Endothelial cell of umbilical vein (primary cell): ENCODE measurements at places on chromosomes 4 and X. TPM values are rescaled to one million over a fixed set of nuclear protein-coding genes. Genes with fewer than 3 reads are reported as not detected.
A peak's percentile ranks its signal among the peaks of the same experiment; 100 is the strongest.

DNA sequence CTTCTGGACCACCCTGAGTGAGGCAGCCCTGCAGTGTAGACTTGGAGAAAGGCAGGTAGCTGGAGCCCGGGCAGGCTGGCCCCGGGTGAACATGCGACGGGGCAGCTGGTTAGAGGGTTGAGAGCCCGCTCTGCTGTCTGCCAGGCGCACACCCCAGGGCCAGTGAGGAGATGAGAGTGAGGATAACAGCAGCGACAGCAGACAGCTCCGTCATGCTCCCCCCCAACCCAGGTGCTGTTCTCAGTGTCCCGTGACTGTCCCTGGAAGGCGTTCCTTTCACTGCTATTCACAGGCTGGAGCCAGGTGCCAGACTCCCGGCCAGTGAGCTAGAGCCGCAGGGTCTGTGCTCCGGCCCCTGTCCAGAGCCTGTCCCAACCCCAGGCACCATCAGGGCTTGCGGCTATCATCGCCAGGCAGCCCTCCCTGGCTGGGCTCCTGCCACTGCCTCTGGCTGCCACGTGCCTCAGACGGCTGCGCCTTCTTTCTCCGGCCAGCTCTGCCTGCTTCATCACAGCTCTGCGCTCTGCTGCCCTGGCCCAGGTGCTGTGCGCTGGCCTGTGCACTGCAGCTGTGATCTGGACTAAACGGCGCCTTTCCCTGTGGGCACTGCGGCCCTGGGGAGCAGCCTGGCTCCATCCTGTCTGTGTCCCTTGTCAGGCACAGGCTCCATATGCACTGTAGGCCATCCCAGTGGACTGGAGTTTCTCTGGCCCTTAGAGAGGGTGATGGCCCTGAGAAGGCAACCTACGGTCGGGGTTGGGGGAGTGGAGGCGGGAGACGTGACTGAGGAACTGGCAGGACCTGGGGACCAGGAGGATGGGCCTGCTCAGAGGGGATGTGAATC is 19.8 kb downstream of the NSG1 start:
- no peaks in the 10 kb centered on the region for H3K4me1 ChIP-seq
- H3K4me3 ChIP-seq = no peak overlapping the region
- DNase-seq = no peak
- H3K36me3 ChIP-seq = no peaks in the 10 kb centered on the region
- no peaks in the 10 kb centered on the region for H3K27me3 ChIP-seq

GRCh38 chrX:100085846-100086245 is 324.2 kb downstream of the PCDH19 start:
- H3K27ac ChIP-seq = no peak overlapping the region
- H3K36me3 ChIP-seq = no peaks in the 10 kb centered on the region
- no peaks in the 10 kb centered on the region for H3K4me1 ChIP-seq
- no peak overlapping the region for H3K4me3 ChIP-seq
- no peaks in the 10 kb centered on the region for H3K27me3 ChIP-seq

GRCh38 chrX:124362072-124362471 is 15.7 kb downstream of the SH2D1A start:
- no peak for DNase-seq
- H3K36me3 ChIP-seq = no peaks in the 10 kb centered on the region
- no peak overlapping the region for H3K4me3 ChIP-seq
- no peaks in the 10 kb centered on the region for H3K27me3 ChIP-seq
- no peak overlapping the region for H3K27ac ChIP-seq
- no peaks in the 10 kb centered on the region for H3K4me1 ChIP-seq

DNA sequence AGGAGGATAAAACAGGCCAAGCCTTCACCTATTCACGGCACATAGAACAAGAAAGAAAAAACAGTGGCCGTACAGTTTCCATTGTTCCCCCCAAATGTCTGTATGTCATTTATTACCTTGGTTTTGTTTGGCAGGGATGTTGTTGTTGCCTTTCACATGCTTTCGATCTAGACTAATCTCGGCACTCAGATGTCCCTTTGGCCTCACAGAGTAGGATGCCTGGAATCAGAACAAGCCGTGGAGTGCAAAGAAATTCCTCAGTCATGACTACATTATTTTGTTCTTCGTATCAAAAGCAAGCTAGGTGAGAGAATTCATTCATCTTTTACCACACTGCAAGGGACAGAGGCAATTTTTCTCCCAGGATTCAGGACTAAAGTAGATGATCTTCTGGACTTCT is 106.9 kb downstream of the SMIM20 start:
- DNase-seq = peak; percentile 19
- H3K4me3 ChIP-seq = no peak overlapping the region
- no peaks in the 10 kb centered on the region for H3K36me3 ChIP-seq

DNA sequence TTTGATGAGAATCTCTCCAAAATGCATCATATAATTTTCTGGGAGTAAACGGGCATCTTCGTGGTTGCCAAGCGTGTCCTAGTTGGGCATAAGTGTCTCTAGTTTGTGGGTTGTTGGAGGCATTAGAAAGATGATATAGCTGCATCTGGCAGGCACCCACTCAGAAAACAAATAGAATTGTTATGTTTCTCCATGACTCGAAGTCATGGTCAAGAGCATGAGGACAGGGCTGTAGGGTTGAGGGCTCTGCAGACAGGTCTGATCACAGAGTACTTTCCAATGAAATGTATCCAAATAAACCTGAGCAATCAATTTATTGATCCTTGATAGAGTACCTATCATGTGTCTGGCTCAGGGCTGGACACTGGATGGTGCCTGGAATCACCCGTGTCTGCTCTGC is 82.7 kb downstream of the SORCS2 start:
- H3K27ac ChIP-seq = no peak overlapping the region
- H3K36me3 ChIP-seq = no peaks in the 10 kb centered on the region
- DNase-seq = no peak
- no peaks in the 10 kb centered on the region for H3K4me1 ChIP-seq

- no peaks in the 10 kb centered on the region for H3K27me3 ChIP-seq
- no peaks in the 10 kb centered on the region for H3K4me1 ChIP-seq
- no peak overlapping the region for H3K4me3 ChIP-seq
- no peak for DNase-seq
- H3K27ac ChIP-seq = no peak overlapping the region
These were observed 3.5 kb downstream of the MSANTD1 start for GRCh38 chr4:3252480-3252828.

TMPRSS11A gene
- not detected in 2 replicates for total RNA-seq
